Central memory CD4-positive, alpha-beta T cell (primary cell): ENCODE measurements at places on chromosomes 1 and 21.

DNA sequence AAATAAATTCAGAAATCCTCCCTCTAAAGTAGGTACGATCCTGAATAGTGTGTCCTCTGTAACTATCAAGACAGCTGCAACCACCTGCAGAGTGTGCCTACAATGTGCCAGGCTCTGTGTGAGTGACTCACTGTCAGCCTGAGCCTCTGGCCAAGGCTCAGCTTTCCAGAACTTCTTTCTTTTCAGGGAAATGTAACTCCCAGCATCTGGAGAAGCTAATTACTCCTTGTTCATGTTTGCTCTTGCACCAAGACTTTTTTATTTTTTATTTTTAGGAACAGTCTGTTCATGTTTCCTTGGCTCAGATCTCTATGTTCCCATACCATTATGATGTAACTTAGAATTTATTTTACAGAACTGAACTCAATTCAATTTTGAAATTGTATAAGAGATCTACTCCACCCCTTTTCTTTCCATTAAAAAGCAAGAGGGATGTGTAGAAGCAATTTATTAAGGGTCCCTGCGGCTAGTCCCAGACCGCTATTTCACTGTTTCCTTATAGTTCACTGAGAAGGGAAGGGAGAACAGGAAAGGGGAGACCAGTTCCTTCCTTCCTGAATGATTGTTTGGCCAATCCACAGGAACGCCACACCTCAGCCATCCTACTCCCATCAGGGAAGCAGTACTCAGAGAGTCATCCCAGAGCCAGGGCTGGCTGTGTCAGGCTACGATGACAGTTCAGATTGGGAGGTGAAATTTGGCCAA, 112.4 kb upstream of the ZNF648 start:
- DNase-seq = no peak

DNA sequence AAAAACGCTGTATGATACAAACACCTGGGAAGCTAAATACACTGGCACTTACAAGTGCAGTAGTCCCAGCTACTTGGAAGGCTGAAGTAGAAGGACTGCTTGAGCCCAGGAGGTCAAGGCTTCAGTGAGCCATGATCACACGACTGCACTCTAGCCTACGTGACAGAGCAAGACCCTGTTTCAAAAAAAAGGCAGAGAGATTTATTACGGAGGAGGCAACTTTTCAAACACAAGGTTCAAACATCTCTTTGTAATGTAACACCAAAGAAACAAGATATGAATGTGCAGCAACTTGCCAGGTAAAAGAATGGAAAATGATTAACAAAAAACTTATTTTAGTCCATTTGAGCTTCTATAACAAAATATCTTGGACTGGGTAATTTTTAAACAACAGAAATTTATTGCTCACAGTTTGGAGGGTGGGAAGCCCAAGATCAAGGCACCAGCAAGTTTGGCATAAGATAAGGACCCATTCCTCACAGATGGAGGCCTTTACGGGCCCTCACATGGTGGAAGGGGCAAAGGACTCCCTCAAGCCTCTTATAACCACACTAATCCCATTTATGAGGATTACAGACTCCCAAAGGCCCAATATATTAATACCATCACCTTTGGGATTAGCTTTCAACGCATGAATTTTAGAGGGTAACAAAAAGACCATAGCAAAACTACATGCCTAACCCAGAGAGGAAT, 73.3 kb downstream of the EVI5 start:
- no peak for DNase-seq

DNA sequence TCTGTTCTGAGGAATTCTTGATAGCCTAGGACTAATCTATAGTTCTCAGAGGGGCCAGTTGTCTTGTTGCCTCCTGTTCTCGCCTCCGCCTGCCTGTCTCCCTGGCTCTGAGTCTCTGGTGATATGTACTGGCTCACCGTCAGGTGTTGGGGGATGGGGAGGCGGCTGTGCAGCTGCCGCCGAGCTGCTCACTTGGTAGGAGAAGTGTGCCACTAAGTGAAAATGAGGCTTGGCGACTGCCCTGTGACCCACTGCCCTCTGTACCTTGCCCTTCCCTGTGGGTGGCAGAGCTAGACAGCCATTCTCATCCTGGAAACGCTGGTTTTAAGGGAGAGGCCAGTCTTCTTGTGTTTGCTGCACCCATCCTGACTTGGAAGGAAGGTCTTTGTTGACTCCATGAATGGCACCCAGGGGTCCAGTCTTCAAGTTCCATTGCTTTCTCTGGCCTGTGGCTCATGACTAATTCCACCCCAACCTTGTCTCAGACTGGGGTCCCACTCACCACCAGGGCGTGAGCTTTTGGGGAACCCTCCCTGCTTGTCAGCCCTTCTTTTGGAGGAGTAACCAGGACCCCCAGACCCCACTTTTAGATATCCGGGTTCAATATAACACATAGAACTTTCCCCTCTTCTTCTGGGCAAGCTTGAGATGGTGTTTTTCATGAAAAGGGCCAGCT, 120.6 kb downstream of the CACNA1E start:
- DNase-seq = no peak

DNA sequence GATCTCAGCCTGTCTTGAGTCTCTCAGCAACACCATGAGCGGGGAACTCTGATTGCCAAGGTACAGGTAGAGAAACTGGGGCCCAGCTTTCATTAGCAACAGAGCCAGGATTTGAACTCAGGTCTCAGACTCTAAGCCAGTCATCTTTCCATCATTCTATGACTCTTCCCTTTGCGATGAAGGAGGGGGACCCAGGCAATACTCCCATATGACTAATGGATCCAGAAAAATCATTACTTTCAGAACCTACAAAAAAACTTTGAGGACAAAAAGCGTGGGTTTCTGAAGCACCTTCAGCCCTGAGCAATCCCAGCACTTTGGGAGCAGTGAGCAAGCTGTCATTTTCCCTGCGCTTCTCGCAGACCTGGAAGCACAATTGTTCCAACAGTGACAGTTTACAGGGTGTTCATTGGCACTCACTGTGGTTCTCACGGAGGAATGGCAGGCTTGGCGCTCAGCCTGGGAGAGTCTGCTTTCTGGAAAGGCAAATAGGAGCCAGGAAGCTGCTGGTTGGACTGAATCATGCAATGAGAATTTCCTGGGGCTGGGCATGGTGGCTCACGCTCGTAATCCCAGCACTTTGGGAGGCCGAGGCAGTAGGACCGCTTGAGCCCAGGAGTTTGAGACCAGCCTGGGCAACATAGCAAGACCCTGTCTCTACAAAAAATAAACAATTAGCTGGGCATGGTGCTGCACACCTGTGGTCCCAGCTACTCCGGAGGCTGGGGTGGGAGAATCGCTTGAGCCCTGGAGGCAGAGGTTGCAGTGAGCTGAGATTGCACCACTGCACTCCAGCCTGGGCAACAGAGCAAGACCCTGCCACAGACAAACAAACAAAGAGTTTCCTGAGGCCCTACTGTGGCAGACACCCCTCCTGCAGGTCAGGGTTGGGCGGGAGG, 40.1 kb downstream of the SLC2A7 start:
- DNase-seq = no peak

GRCh38 chr1:236066828-236067386, 2.0 kb upstream of the NID1 start:
- DNase-seq = peak; percentile 67
